ENCODE measurements at places on chromosomes 3 and 15.

DNA sequence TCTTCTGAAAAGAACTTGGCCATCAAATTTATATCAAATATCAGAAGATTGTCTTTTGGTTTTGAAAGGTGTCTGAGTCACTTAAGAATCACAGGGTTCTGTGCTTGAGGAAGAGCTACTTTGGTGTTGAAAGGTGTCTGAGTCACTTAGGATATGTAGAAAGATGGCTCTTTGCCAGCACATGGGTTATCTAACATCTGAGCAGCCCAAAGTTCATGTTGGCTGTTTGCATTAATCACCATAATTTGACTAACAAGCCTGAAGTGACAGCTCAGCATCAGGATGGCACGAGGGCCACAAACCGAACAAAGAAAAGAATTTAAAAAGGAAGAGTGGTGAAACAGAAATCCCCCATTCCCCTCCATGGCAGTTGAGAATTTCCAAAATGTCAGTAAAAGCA, 190.5 kb upstream of the CMC1 start:
- no peak for DNase-seq

DNA sequence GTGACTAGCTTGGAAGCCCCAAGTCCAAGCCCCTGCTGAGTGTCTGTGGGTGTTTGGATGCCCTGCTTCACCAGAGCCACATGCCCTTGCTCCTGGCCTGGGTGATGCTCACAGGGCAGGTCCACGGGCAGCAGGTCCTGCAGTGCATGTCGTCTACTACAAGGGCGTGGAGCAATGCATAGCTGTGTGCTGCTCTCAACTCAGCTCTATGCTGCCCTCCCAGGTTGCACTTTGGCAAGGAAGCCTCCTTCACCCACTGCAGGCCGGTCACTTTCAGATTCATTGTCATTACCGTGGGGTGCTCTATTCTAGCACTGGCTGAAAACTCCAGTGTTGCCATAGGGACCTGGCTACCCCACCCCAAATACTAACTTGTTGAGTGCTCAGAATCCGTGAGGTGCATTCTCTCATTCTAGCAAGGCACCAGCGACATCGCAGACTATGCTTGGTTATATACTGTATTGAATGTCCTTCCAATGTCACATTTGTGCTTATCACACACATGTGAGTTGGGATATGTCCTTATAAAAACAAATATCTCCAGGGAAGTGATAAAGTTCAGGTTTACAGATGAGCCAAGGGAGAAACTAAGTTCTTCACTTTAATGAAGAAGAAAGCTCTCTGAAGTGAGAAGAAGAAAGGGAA, 51.8 kb downstream of the GRAMD1C start:
- DNase-seq = no peak

GRCh38 chr15:60396958-60397771, 621 bp downstream of the ANXA2 start:
- DNase-seq = peak; percentile 16

DNA sequence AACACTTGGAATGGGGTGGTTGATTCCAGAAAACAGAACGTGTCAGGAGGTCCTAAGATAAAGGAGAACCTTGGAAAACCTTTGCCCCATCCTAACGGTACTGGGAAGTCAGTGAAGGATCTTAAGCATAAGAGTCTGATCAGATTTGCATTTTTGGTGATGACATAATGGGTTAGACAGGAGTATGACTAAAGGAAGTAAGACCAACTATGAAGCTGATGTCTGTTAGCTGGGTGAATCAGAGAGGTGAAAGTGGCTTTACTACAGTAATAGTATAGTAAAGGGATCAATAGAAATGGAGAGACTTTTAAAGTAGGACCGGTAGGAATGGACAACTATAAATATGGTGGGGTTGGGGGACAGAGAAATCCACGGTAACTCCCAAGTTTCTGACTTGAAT, 12.6 kb downstream of the GTF2A2 start:
- DNase-seq = no peak

GRCh38 chr3:138323971-138324370, 5.7 kb downstream of the NME9 start:
- no peak for DNase-seq

DNA sequence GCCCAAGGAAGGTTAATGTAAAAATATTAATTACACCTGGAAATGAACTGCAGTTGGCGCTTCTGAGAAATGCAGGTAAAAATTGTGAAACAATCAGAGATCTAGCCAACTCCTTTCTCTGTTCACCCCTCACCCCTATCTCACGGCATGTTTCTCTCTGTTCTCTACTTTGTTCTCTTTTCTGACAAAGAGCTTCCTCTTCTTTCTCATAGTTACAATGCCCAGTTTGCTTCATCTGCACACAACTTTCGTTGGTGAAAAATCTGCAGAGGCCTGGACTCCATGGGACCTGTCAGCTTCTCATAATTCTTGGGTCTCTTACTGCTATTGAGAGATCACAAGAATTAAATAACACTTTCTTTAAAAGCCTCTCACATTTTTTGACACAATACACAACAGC, 212.9 kb upstream of the LRRN1 start:
- DNase-seq = no peak

DNA sequence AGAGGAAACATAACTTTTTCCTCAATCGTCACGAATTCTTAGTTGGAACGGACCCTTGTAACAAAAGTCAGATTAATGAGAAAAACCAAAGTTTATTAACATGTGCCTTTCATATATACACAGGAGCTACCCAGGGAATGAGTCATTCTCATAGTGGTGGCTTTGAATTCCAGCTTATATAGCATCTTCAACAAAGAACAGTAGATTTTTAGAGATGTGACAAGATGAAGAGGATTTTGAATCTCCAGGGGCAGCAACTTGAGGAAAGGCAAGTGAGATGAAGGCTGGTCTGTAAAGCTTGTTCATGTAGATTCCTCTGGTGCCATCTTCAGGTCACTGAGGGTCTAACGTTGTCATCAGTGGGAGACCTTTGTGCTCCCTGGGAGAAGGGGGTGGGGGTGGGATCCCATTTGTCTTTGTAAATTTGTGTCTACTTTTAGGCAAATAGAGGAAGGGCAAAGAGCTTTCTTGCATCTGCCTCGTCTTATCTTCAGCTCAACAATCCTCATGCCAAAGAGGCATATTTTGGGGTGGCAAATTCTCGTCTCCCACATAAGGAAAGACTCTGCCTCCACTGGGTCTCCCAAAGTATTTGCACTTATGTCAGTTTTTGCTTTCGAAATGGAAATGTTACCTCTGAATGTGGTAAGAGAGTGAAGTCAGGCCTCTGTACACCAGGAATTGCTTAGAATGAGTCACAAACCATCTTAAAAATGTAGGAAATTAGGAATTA, 29.5 kb downstream of the CLEC3B start:
- no peak for DNase-seq

DNA sequence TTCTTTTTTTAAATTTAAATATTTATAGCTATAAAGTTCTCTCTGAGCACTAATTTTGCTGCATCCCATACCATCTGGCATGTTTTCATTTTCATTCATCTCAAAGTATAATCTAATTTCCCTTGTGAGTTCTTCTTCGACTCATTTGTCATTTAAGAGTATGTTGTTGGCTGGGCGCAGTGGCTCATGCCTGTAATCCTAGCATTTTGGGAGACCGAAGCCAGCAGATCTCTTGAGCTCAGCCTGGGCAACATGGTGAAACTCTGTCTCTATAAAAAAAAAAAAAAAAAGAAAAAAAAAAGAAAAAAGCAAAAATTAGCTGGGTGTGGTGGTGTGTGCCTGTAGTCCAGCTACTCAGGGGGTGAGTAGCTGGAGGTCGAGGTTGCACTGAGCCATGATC, 34.8 kb downstream of the MAP1A start:
- no peak for DNase-seq

GRCh38 chr3:39219702-39220101, 27.3 kb upstream of the XIRP1 start:
- DNase-seq = no peak

DNA sequence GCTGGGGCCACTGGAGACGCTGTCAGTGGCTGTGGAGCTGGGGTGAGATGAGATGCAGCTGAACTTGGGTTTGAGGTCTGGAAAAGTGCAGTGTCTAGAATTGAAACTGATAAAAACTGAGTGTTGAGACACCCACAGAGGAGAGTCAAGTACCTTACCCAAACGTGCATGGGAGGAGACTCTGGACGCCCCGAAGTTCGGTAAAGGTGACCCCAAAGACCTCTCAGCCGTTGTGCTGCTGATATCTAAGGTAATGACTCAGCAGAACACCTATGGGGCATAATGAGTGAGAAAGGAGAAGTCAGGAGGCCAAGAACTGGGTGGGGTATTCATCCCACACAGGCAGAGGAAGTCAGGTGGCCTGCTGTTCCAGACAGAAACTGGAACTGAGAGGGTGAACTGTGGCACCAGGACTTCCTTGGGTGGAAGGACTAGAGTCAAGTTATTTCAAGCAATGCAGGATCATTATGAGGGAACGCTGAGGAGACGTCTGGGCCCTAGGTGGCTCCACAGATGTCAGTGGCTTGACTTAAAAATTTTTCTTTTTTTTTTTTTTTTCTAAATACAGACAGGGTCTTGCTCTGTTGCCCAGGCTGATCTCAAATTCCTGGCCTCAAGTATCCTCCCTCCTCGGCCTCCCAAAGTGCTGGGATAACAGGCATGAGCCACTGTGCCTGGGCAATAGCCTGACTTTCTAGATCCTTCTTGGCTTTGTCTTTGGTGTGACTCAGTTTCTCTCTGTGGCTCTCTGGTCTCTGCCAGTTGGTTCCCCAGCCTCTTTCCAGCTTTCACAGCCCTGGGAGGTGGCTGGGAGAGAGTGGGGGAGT, 67.6 kb upstream of the GCNT3 start:
- DNase-seq = no peak

GRCh38 chr3:5022187-5022965, 43.1 kb downstream of the BHLHE40 start:
- no peak for DNase-seq

GRCh38 chr3:30187366-30187765, 419.0 kb upstream of the TGFBR2 start:
- DNase-seq = no peak

DNA sequence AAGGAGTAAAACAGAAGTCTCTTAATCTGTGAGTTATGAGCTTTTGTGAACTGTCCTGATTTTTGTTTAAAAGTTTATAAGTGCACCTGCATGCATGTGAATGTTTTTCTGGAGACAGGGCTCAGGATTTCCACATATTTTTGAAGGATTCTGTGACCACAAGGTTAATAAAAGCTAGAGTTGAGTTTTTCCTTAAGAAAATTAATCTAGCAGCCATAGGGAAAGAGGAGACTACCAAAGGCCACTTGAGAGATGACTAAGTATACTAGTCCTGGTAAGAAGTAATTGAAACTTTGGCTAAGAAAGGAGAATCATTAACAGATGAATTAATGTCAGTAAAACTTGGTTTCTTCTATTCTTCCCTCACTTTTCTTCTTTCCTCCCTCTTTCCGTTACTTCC, 176.8 kb upstream of the EPHA3 start:
- DNase-seq = no peak

- DNase-seq = no peak
Observed at GRCh38 chr3:112984485-112984884, 6.3 kb upstream of the GTPBP8 start.

GRCh38 chr3:39569095-39569494, 101.6 kb downstream of the MOBP start:
- no peak for DNase-seq

DNA sequence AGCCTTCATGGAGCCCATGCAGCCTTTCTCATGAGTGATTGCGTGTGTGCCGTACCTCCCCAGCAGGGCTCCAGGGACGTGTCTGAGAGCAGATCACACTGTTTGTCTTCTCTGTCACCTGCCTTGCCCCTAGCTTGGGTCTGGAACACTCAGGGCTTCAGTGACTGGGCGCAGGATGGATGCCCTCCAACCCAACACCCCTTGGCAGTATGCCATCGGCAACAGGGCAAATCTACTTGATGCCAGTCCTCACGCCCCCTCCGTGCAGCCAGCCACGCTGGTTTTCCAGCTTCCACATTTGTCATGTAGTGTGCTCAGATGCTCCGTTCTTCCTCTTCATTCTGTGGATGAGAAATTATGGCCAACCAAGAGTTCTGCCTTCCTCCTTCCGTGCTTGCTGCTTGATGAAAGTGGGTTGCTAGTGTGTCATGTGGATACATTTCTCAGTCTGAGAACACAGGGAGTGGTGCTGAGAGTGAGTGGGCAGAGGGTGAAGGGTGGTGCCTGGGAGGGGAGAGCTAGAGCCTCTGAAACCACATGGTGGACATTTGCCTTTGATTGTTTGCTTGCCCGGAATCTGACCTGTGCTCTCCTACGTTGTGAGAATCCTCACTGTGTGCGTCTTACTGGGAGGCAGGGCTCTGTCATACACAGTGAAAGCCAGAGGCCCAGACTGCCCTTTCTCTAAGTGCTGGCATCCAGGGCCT, 97.2 kb downstream of the FAM43A start:
- no peak for DNase-seq
